ENCODE measurements at places on chromosomes 2 and 18.

GRCh38 chr2:48721158-48721557 lies 34.4 kb downstream of the LHCGR start:
- no peak for DNase-seq

- no peak for DNase-seq
Measured at GRCh38 chr2:239695728-239696240, 295.0 kb upstream of the HDAC4 start.

DNA sequence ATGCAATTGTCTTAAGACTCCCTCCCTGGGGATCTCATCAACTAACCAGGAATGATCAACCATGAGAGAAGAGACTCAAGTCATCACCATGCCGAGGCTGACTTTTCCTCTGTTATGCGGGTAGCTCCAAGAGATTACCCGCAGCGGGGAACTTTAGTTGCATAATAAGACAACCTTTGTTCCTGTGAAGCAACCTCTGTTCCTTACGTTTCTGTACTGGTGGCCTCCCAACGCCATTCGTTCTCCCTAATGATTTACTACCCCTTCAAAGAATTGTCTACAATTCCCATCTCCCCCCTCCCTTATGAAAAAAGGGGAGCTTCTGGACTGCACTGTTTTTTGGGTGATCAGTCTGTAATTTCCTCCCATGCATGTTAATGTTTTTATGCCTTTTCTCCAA lies 66.1 kb upstream of the LRPPRC start:
- no peak for DNase-seq

GRCh38 chr18:56959120-56959519 lies 187.8 kb upstream of the BOD1L2 start:
- no peak for DNase-seq

- no peak for DNase-seq
Measured at GRCh38 chr18:20997371-20997770, 114.2 kb downstream of the ROCK1 start.

DNA sequence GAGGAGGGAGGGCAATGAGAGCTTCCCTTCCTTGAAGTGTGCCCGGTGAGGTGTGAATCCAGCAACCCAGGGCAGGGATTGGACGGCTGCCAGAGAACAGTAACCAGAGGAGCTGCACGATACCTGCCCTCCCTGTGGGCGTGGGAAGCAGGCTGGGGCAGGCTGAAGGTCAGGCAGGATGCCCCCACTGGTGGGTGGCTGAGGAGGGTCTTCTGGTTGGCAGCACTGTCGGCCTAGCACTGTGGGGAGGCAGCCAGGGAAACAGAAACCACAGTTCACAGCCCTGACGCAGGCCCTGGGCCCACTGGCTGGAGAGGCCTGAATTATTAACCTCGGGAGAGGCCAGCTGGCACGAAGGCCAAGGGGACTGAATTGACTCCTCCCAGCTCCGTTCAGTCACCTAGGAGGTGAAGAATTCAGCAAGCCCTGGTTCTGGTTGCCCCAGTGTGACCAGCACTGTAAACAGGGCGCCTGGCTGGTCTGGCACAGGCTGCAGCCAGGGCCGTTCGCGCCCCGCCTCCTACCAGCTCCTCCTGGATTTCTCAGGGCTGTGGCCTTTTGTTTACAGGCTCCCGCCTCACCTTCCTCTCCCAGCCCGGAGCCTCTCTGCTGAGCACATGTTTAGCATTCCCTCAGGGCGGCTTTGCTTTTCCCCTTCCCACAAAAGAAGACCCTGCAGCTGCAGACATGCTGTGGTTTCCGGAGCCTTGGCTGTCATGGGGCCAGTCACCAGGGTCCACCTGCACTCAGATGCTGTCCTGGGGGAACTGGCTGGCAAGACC lies 97.8 kb downstream of the B3GNT2 start:
- no peak for DNase-seq

All from SW 1271 (cell line).